ENCODE measurements at places on chromosomes 4 and X. TPM values are rescaled to one million over a fixed set of nuclear protein-coding genes. Genes with fewer than 3 reads are reported as not detected.

DNA sequence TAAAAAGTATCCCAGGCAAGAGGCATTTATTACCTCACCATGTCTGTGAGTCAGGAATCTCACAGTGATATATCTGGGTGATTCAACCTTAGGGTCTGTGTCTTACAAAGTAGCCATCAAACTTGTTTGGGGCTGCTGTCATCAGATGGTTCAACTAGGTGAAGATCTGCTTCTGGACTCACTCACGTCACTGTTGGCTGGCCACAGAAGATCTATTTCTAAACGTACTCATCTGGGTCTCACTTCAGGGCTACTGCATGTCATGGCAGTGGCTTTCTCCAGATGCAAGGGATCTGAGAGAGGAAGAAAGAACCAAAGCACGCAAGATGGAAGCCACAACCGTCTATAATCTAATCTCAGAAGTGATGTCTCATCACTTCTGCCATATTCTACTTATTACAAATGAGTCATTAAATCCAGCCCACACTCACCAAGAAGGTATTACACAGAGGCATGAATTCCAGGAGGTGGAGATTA is 267.8 kb upstream of the ANKRD50 start:
- DNase-seq, result no peak

DNA sequence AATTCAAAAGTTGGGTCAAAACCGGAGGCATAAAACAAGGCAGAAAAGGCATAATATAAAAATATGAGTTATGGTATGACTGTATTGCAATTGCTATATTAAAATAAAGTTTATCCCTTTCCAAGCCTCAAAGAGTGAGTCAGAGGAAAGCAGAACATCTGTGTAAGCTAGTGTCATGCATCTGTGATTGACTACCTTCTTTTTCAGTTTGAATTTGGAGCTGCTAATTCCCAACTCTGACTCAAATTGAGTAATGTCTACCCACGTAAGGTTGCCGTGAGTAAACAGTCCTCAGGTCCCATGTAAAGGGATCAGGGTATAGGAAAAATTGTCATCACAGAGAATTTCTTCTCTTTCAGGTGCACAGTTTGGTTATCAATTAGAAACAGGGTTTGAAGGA is 6.5 kb upstream of the SLITRK4 start:
- no peak for DNase-seq

The SLITRK4 gene
- 0.73 TPM for total RNA-seq

The TLR10 gene
- not detected for total RNA-seq

The NKX3-2 gene
- not detected for total RNA-seq

Measured in left cardiac atrium (tissue), 4 donors.